ENCODE measurements at places on chromosomes 5 and 9.

- DNase-seq: no peak
These were observed 25.2 kb upstream of the SYNPO start for GRCh38 chr5:150615141-150615699.

- no peak for DNase-seq
These were observed 47.6 kb downstream of the ZSWIM6 start for GRCh38 chr5:61379677-61380076.

- DNase-seq: no peak
These were observed 96.5 kb downstream of the GABBR2 start for GRCh38 chr9:98612061-98612752.

DNA sequence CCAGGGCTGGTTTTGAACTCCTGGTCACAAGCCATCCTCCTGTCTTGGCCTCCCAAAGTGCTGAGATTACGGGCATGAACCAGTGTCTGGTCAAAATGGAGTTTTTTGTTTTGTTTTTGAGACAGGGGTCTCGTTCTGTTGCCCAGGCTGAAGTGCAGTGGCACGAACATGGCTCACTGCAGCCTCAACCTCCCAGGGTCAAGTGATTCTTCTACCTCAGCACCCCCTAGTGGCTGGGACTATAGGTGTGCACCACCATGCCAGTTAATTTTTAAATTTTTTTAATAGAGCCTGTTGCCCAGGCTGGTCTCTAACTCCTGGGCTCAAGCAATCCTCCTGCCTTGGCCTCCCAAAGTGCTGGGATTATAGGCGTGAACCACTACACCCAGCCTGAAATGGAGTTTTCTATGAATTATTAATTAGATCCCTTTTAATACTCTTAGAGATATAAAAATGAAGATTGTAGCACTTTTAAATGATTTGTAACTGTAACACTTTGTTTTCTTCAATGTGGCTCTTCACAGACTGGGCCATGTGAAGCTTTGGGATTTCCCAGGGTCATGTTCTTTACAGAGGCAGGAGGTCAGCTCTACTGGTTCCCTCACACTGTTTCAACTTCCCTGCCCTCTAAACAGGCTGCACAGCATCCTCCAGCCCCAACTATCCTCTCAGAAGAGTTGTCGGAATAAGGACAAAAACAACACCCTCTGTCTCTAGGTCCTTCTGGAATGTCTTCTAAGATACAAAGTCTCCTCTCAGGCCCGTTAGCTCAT, 32.7 kb upstream of the SPARC start:
- DNase-seq: no peak

GRCh38 chr9:112933696-112934095, 43.0 kb upstream of the SLC46A2 start:
- DNase-seq: no peak

DNA sequence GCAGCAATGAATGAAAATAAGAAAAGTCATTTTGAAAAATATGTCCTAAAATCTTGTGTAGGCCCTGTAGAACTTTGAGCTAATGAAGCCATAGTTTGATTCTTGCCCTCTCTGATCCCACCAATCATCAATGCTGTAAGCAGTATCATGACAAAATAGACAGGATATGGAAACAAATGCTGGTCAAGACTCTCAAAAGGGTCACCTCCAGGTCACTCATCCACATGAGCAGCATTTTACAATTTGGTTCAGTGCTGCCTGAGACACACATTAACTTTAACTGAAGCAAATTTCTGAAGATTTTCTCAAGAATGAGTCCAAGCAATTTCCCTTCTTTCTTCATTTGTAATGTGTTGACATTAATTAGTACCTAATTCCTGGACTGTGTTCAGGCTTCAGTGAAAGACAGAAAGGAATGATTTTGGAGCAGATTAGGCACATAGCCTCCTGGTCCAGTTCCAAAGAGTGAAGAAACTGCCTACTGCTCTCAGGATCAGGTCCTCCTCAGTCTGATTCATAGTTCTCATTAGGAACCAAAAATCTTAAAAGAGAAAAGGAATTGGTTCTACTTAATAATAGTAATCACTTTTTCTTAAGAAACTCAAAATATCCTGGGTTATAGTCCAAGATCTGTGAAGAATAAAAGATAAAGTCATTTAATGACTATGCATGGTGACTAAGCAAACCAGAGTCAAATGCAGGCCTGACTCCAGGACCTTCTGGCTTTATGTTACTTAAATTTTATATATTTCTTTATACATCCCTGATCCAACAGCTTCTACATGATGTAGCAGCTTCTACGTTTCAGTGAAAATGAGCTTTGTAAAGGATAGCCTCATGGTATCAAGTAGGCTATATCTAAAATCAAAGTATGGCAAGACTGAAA, 192.1 kb upstream of the RGMB start:
- no peak for DNase-seq

DNA sequence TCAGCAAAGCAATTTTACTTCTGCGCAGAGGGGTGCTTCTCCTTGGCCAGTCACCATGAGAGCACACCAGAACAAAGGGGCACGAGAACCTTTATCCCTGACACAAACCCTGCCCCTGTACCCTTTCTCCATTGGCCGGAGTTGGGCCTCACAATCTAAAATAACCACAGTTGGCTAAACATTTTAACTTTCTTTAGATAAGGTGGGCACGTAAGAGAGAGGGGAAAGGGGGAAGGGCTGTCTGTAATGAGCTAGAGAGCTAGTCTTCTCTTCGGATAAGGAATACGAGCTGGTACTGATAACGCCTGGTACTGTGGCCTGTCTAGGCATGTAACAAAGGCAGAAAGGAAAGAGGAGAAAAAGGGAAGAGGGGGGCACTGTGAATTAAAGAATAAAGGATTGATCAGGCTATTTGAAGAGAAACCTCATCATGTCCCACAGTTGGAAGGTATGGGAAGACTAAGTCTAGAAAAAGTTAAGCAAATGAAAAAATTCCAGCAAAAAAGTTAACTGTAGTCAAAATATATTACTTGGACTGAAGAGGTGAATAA, 1.8 kb upstream of the IARS1 start:
- no peak for DNase-seq

DNA sequence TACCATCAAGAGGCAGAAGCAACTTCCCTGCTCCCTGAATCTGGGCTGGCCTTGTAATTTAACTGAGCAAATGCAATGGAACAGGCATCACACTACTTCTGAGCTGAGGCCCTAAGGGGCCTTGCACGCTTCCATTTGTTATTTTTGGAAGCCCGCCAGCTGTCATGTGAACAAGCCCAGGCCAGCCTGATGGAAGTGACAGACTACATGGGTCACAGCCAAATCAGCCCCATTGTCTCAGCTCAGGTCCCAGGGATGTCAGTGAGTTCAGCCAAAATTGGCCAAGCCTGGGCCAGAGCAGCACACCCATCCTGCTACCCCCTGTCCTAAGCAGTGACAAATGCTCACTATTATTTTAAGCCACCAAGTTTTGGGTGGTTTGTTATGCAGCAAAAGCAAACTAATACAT, 72.8 kb downstream of the PRRT1B start:
- no peak for DNase-seq

- DNase-seq: no peak
These were observed 144.6 kb downstream of the DOCK2 start for GRCh38 chr5:169781420-169782345.

- no peak for DNase-seq
These were observed 90.7 kb upstream of the NR3C1 start for GRCh38 chr5:143494162-143494561.

DNA sequence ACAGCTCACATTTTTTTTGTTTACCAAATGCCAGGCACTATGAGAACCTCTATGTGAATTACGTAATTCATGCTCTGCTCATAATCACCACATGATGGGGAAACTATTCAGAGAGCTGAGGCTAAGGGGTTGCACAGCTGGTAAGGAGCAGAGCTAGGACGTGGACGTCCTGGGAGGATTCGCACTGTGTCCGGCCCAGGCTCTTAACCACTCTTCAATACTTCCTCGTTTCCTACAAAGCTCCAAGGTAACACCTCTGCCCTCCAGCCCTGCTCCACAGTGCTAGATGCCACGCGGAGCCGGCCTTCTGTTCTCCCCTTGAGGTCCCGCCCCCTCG, 8.7 kb downstream of the PHF19 start:
- no peak for DNase-seq

- no peak for DNase-seq
These were observed 47.4 kb upstream of the GLDC start for GRCh38 chr9:6692881-6693361.

DNA sequence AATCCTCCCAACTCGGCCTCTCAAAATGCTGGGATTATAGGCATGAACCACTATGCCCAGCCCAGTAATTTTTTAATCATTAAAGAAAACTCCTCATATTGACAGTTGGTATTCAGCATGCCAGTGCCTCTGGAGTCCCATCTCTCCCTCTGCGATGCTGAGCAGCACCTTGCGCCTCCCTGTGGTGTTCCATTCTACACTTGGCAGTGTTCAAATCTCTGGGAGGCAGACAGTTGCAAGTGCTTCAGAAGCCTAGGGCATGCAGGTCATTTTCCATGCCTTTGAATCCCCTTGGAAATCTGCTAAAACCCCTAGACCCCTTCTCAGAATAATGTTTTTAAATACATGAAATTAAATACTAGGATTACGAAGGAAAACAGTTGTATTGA, 41.3 kb downstream of the GARNL3 start:
- DNase-seq: no peak

DNA sequence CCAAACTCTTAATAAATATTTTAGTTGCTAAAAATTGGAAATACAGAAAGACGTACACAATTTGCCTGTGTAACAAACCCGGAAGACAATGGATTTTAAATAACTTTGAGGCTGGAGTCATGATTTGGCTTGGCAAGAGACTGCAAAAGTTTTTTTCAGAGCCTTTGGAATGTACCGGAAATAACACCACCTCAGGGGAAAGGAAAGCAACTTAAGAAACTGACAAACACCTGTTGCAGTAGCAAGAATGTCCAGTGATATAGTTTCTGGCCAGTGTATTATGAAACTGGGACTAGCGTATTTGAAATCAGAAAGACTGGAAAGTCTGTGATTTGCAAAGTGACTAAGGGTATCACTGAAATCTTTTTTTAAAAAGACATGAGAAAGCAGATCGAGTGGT, 842 bp downstream of the MUSK start:
- no peak for DNase-seq

DNA sequence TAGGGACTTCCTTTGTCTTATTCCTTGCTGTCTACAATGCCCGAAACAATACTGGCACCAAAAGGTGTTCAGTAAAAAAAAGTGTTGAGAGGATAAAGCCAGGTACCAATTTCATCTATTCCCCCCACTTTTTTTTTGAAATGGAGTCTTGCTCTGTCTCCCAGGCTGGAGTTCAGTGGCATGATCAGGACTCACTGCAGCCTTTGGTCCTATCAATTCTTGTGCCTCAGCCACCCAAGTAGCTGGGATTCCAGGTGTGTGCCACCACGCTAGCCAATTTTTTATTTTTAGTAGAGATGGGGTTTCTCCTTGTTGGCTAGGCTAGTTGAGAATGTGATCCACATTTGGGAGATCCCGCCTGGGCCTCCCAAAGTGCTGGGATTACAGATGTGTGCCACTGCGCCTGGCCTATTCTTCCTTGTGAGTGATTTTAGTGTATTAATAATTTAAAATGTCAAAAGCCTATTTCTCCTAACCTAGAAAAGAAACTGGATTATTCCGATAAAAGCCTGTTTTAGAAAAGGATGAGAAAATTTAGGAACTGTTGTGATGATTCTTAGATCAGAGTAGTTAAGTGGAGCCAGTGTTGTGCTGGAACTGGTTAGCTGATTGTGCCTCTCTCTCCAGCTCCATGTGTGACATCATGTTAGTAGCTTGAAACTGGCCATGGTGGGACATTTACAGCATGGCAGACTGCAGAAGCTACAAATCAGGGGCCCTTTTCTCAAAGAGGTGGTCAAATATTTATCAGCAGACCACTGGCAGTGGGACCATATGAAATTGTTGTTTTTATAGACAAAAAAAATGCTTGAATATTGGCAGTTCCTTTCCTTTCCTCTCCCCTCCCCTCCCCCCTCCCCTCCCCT, 14.3 kb downstream of the CDC42SE2 start:
- DNase-seq: no peak

DNA sequence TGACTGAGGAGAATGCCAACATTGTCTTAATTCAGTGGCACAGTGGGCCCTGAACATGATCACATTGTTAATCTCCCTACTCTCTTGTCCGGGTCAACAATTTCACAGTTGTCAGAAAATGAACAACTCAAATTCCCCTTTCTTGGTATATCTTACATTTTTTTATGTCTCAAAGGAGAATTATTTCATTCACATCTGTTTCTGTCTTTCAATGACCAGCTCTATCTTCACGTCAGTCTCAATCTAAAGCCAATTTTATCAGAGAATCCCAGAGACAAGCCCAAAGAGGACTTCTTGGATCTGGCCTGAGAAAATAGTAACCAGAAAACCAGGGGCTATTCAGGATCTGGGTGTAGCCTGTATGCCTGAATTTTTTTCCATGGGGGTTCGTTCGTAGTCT, 477.5 kb downstream of the PDE4D start:
- DNase-seq: no peak

DNA sequence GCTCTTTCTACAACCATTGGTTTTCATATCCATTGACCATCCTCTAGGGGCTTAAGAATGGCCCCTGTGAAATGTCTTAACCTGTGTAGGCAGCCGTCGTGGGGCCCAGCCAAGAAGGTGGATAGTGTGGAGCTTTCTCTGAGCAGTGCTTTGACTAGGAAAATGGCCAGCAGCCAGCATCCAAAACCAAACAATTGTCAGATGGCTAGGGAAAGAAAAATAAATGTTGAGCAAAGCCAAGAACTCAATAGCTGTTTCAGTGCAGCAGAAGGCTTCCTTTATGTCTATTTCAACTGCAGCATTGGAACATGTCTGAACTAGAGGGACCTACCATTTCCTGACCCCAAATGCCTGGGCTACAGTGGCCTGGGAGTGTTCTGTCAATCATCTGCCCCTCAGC, 374.9 kb downstream of the TLE4 start:
- DNase-seq: no peak

DNA sequence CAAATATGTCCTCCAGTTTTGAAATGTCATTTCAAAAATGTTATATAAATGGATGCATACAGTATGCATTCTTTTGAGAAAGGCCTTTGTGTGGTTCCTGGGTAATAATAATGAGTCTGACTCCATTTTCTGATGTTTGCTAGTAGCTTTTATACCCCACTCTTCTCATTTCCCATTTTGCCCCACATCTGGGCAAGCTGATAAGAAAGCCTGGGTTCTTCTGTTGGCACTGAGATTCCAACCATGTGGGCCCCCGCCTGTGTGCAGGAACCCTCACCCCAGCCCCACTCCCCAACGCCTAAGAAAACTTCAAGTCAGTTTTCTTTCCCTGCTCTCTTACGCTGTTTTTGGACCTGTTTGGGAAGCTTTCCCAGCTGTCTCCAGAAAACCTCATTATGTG, 89.4 kb downstream of the SNX18 start:
- DNase-seq: no peak

DNA sequence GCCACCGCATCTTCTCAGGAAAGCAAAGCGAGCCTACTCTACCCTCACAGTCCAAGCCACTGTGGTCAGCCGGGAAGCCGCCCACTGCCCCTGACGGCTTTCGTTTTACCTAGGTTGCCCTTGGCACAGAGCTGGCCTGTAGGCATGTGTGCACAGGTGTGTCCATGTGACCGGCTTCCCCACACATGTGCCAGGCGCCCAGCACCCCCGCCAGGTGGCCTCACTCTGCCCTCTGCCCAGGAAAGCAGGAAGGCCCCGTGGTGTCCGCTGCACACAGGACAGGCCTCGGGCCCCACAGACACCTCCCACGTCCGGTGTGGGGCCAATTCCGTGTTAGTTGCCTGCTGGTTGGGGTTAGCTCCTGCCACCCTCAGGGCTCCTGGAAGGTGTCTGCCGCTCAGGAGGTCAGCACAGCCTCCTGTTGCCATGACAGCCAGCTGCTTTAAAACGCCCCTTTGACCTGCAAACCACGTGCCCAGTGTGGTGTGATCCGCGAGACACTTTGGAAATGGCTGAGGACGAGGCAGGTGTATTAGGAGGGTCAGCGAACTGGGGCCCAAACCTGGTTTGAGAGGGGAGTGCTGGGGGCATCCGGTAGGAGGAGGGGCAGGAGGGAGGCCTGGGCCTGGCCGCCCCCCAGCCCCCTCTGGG, 28.7 kb downstream of the TPPP start:
- no peak for DNase-seq
